Activated CD8-positive, alpha-beta T cell treated with anti-CD3 and anti-CD28 coated beads, Interleukin-2, amount 10 ng/mL, durations not matched to agents 7 days and 5 days (primary cell): ENCODE measurements at places on chromosomes 6 and 20.

DNA sequence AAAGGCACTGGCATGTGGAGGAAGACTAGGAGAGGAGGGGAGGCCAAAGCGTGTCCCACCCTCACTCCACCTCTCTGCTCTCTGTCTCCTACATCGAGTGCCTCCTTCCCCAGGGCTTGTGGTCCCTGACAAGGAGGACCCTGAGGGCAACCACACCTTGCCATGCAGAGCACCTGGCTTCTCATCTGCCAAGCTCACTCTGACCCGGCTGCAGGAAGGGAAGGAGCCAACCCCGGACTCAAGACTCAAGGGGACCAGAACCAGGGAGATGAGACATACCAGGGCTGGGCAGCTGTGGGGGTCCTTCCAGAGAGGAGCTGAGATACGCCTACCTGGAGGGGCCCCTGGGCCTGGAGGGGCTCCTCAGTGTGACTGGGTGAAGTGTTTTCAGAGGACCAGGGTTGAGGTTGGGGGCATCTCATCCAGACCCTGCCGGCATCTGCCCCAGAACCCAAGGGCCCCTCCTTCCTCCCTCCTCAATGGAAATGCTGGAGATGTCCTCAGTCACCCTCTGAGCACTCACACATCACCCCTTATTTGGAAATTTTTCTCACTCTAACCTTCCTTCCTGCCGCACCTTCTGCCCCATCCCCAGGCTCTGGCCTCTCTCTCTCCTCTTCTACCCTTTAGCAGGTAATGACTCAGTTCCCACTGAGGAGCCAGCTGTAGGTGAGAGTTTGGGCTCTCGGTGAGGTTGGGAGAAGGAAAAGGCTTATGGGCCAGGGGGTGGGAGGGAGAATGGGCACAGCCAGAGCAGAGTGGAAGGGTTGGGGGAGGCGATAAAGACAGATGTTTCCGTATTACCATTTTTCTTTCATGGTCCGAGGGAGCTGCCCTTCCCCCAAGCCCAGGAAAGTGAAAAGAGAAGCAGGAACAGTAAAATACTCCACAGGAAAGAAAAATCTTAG lies 32.0 kb upstream of the POU5F1 start:
- DNase-seq: peak; percentile 32

DNA sequence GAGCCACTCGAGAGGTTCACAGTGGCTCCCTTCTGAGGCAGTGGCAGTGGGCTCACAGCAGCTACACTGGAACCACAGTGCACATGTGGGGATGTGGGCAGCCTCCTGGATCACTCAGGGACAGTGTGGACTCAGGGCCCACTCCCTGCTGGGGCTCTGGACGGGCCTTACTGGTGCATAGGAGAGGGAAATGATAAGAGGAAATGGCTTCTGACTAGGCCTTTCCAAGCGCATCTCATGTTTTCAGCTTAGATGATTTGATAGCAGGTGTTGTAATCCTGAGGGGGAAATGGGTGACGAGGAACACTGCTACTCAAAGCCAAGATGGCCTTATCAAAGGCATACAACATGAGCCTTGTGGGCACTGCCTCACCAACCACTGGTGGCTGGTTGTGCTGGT lies 44.0 kb downstream of the PANK2 start:
- DNase-seq: no peak

- DNase-seq: no peak
These were observed 137.9 kb upstream of the NEDD9 start for GRCh38 chr6:11370191-11371018.

DNA sequence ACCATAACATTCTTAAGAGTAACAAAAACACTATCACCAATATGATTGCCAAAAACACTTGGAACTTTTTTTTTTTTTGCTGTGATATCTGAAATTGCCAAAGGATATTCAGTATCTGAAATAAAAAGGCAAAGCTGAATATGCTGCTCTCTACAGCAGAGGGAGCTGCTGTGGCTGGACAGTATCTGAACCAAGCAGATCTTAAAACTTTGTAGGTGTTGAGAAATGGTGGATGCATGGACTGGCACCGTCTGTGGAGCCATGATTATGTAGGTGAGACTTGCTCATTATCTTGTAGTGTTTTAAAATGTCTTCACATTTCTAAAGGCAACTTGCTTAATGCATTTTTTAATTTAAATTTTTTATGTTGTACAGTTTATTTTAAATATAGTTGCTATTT lies 9.2 kb downstream of the PDCD2 start:
- no peak for DNase-seq

DNA sequence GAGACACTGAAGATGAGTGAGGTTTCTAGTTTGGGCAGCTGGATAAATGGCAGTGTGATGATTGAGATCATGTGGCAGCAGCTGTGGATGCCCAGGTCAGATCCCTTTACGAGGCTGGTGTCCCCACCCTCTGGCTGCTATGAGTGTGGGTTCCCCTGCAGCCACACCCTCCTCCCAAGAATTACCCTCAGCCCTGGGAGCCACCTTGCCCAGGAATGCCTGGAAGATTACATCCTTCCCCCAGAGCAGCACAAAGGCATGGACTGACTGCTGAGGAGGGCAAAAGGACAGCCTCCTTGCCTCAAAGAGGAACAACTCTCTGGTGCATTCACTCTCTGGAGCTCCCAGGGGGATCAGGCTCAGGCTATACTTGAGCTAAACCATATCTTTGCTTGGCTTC lies 15.0 kb upstream of the PKHD1 start:
- no peak for DNase-seq

GRCh38 chr6:134295953-134296553 lies 21.9 kb downstream of the SGK1 start:
- DNase-seq: no peak

DNA sequence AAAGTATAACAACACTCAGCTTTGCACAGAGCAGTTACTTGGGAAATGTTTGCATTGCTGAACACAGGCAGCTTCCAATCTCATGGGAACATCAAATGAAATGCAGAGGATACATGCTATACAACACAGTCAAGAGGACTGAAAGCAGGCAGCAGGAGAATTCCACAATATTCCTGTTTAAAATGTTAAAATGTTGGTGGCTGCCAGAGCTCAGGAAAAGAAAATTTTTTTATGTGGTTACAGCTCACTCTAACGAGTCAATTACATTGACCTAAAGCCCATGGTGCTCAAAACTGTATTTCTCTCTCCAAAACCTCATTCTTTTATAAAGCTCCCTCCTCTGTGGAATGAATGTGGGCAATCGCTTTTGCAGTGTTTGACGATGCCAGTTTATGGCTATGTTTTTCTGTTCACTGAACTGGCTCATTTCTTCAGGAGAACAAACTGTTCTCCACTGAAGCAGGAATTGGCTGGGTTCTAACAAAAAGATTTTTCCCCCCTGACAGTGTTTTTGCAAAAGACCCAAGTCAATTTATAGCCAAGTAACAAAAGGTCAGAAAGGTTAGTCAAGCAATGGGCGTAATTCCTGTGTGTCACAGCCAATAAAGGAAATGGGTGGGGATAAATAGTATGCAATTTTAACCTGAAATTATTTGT lies 69.0 kb downstream of the ZHX3 start:
- DNase-seq: no peak

DNA sequence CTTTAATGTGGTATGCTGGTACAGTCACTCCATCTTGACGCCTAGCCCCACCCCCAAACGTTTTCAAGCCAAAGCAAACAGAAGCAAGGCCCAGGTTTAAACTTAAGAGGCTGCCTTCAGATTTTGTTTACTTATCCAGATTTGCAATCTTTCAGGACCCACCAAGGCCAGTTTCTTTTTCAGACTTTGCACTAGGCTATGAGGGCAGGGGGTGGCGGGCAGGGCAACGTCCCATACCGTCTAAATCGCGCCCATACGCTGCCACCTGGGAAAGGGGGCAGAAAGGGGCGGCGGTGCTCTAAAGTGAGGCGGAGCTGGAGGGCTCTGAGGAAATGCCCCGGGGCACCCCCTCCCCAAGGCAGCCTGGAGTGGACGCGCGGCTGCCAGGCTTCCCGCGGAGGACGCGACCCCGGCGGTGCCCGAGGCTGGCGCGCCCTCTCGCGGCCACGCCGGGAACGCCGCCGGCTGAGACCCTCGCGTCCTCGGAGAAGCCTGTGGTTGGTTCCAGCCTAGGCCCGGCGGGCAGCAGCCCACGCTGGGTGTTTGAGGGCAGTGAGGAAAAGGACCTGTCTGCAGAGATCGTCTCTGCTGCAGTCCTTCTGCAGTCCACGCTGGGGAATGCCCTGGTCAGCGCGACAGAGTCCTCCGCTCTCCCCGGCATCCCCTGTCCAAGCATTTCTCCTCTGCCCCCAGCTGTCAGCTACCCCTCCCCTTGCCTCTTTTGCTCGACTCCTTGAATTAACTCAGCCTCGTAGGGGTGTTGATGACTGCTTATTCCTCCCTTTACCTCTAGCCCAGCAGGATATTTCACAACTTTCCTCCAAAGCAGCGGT lies 129.2 kb upstream of the PRND start:
- DNase-seq: peak; percentile 57

DNA sequence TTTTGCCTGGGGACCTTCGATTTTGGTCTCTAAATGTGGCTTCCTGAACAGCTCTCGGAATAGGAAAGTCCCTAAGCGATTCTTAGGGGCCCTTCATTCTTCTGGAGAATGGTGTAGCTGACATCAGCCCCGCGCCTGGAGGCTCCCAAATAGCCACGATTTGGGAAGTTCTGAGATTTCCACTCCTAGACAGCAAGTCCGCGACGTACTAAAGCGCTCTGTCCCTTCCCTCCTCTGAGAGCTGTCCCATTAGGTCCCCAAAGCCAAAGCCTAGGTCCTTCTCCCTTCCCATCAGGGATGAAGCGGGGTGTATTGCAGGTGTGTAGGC lies 756 bp downstream of the MOXD1 start:
- no peak for DNase-seq

DNA sequence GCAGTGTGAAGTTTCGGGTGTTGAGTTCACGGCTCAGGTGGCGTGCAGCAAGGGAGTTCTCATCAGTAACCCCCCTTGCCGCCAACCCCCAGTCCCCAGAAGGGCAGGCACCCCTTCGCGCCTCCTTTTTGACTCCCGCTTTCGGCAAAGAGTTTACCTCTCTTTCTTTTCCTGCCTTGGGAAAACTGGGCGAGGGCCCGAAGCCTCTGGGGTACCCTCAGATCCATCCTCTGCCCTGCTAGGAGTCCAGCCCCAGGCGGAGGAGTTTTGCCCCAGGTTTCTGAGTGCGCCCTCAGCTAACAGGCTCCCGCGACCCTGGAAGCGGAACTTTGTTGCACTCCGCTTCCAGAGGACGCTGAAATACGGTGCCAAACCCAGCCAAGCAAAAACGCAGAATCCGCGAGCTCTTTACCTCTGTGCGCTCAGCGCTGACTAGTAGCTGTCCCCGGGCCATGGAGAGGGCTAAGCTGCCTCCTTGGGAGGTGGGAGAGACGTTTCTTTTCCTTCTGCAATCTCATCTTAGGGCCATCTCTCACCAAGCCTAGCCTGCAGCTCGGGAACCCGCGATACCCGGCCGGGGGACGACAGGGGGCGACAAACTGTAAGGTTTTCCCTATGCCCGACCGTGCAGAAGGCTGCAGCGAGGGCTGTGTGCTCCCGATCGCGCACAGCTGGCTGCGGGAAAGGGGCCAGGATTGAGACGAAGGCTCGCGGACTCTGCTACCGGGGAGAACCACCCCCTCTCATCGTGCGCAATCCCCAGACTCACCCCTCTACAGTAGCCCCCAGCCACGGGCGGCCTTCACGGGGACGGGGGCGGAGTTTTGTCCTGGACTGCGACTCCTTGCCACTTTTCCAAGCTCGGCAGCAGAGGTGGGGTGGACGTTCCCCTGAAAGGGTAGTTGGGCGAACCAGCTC lies 2.7 kb upstream of the PAX1 start:
- peak; percentile 42 for DNase-seq

DNA sequence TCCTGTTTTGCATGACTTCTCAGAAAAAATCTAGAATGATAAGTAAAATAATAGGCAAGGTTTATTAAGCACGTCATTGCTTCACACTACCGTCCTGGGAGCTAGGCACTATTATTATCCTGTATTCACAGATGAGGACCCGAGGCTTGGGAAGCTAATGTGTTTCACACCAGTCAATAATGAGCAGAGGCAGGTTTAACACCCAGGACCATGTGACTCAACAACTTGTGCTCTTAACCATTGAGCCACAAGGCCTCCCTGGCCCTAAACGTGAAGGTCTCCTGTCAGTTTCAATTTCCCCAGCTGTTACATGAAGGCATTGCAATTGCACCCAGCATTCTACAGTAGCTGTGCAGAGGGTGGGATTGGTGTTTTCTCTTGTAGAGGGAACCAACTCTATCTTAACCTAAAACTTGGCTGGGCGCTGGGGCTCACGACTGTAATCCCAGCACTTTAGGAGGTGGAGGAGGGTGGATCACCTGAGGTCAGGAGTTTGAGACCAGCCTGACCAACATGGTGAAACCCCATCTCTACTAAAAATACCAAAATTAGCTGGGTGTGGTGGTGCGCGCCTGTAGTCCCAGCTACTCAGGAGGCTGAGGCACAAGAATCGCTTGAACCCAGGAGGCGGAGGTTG lies 191.2 kb downstream of the BCAS1 start:
- no peak for DNase-seq

DNA sequence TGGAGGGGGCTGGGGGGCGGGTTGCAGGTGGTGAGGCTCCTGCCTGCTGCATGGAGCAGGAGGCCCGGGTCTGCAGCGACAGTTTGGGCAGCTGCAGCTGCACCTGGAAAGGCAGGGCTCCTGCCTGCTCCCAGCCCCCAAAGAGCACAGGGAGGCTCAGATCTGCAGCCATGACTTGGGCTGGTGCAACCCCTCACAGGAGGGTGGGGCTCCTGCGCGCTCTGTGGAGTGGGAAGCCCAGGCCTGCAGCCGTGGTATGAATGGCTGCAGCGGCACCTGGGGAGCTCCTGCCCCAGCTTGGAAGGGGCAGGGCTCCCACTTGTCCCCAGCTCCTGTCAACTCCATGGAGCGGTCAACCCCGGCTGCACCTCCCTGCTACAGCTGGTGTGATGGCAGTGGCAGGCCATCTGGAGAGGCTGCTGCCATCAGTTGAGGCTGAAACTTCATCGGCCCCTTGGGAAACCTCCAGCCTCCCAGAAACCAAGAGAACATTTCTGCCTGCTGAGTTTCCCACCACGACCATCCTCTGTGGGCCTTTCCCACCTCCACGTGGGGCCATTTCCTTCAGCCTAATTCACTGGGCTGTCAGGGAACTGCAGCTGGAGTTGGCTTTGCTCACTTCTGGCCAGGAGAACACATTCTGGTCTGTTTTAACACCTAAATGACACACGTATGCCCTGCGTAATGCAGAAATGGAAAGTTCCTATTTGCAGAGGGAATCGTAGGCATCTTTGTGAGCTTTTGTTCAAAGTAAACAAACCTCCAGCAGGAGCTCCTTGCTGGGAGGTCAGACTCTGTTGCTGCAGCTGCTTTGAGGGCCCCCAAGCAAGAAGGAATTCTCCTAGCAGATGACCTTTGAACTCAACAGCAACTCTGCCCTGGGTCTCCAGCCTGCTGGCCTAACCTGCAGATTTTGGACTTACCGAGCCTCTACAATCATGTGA lies 429.0 kb downstream of the PREX1 start:
- no peak for DNase-seq

GRCh38 chr6:162581988-162582780 lies 145.4 kb downstream of the PRKN start:
- no peak for DNase-seq

DNA sequence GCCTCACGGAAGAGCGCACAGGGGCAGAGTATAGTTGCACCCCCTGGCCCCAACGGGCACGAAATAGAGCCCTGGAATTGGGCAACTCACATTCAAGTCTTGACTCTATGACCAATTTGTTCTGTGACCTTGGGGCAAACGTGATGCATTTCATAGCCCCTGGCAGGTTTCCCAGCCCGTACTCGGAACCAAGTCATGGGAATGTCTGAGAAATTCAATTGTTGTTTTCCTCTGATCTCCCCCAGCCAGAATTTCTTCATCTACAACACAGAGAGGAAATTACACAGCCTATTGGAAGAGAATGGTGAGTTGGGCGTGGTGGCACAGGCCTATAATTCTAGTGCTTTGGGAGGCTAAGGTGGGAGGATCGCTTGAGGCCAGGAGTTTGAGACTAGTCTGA lies 322.3 kb upstream of the SULF2 start:
- no peak for DNase-seq

- no peak for DNase-seq
These were observed 65.4 kb downstream of the MYH7B start for GRCh38 chr20:35021063-35021462.
